ENCODE measurements at places on chromosomes 4 and X.

DNA sequence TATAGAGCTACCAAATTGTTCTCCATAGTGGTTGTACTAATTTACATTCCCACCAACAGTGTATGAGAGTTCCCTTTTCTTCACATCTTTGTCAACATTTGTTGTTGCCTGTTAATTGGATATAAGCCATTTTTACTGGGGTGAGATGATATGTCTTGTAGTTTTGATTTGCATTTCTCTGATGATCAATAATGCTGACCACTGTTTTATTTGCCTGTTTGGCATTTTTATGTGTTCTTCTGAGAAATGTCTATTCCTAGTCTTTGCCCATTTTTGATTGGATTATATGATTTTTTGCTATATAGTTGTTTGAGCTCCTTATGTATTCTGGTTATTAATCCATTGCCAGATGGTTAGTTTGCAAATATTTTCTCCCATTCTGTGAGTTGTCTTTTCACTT lies 44.3 kb downstream of the ACTRT1 start:
- DNase-seq, result no peak

- no peak for DNase-seq
These were observed 1.8 kb downstream of the ZIC3 start for GRCh38 chrX:137567682-137568232.

DNA sequence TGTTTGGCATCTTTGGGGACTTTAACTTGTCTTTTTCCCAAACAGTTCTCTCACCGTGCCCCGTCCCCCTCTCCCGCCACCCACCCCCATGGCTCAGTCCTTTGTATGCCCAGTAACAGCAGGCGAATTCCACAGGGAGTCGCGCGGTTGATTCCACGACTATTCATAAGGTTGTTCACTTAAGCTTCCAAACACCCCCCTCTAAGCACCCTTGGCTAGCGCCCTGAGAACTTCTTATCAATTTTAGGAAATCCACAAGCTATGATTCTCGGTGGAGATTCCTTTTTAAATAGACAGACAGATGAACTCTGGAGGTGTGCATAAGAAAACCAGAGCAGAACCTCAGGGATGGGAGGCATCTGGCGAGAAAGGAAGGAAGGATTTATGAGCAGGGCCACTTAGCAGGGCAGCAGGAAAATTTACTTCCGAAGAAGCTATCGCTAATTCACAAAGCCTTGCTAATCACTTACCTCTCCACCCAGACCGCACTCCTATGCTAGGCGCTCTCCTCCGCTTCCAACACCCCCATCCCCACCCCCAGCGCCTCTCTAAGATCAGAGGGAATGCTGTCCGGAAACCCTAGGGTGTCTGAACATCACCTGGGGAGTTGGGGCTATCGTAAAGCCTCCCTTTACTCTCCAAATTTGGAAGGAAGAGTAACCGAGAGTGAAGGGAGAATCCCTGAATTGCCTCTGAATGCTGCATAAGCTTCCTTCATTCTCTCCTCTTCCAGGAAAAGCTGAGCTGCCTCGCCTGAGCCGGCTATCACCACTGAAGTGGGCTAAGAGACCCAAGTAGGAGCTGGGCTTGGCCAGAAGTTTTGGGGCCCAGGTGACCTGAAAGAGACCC lies 1.7 kb downstream of the UNC5C start:
- no peak for DNase-seq

DNA sequence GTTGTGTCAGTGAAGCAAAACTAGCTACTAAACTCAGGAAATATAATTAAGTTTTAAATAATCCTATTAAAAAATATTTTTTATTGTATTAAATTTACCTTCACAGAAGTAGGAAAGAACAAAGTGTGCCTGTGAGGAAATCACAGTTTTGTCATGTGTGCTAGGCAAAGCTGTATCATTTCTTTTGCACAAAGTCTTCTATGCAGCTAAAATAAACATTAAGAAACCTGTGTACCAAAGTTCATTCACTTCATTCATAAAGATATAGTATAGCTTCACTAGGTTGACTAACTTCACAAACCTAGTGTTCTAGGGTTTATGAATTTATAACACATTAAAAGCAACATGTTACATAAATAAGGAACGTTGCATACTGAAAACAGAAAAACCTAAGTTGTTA lies 131.0 kb downstream of the PDS5A start:
- DNase-seq, result no peak

All from stimulated activated CD8-positive, alpha-beta memory T cell treated with anti-CD3 and anti-CD28 coated beads, Interleukin-7, amount 100 ng/mL, for 24 hours (primary cell).